NCI-H226 (cell line): ENCODE measurements at places on chromosomes 12 and 14.

DNA sequence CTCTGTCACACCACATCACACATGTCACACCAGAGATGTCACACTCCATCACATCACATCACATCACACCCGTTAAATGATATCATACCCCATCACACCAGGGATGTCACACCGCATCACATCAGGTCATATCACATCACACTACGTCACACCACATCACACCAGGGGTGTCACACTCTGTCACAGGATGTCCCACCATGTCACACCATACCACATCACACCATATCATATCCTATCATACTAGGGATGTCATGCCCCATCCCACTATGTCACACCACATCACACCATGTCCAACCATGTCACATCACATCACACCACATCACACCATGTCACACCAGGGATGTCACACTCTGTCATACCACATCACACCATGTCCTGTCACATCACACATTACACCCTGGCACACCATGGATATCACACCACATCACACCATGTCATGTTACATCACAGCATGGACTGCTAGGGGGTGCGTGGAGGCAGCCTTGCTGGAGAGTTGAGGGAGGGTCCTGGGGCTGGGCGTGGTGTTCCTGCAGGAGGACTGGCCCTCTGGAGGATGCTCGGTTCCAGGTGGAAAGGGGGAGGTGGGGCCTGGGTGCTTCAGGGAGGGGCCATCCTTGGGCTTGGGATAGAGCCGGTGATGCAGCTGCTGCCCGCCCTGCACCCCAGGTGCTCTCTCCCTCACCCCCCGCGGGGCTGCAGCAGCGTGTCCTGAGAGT is 134.6 kb downstream of the TMEM121 start:
- DNase-seq, result no peak

DNA sequence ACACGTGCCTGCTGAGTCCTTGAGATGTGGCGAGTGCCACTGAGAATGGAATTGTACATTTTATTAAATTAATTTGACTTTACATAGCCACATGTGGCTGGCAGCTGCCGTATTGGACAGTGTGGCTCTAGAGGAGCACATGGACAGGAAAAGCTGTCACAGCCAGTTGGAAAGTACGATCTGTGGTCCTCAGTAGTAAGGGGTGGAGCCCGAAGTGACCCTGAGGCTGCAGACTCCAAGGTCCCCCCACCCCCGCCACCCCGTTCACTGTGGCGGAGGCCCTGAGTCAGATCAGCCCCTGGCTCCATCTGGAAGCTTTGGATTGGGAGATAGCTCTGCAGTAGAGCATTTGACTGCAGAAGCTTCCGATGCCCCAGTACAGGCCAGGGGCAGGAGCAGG is 25.8 kb upstream of the BEGAIN start:
- DNase-seq, result no peak

DNA sequence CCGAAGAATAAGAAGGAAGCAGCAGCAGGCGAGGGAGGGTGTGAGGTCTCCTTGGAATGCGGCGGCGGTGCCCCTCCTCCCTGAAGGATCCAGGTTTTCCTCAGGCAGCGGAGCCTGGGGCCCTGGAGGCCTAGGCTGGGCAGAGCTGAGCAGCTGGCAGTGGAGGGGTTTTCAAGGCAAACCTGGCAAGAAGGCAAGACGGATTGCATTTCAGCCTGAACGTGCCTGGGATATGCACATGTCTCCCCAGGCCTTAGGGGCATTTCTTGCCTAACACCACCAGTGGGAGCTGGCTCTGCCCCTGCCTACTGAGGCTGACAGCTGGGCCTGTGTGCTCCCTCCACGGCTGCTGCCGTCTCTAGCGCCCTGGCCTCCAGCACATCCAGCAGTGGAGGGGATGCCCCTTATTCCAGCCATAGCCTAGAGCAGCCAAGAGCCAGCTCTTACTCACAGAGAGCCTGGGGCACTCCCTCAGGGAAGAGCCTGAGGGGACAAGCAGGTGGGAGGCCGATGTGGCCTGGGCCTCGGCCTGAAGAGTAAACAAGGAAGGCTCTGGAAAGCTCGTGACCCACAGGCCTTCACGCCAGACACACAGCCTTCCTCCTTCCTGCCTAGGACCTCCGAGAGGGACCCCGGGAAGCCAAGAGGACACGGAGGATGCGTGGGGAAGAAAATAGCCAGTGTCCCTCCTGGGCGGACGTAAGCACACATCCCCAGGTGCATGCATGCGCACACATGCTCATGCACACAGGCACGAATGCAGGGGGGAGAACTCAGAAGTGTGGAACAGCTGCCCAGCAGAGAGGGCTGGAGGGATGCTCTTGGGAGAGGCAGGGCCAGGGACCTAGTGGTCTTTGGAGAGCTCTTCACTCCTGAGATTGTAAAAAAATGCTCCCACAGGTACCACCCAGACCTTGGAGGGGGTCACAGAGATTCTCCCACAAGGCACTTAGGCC is 23.0 kb upstream of the EIF2B2 start:
- peak; percentile 96 for DNase-seq

DNA sequence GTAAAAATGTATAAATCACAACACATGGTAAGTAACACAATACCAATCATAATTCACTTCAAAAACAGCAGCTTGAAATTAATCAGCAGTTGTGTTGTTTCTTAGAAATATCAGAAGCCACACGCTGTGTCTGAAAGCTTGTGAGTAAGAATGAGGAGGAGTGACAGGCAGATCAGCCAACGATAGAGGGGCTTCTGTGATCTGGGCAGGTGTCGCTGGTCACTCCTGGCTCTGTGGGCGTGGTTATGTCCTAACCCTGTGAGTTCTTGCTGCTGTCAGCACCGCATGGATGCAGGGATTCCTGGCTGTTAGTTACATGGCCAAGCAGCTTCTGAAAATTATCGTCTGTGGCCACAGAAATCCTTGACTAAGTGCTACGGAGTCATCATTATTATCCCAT is 123.4 kb downstream of the SLC25A47 start:
- DNase-seq, result no peak

DNA sequence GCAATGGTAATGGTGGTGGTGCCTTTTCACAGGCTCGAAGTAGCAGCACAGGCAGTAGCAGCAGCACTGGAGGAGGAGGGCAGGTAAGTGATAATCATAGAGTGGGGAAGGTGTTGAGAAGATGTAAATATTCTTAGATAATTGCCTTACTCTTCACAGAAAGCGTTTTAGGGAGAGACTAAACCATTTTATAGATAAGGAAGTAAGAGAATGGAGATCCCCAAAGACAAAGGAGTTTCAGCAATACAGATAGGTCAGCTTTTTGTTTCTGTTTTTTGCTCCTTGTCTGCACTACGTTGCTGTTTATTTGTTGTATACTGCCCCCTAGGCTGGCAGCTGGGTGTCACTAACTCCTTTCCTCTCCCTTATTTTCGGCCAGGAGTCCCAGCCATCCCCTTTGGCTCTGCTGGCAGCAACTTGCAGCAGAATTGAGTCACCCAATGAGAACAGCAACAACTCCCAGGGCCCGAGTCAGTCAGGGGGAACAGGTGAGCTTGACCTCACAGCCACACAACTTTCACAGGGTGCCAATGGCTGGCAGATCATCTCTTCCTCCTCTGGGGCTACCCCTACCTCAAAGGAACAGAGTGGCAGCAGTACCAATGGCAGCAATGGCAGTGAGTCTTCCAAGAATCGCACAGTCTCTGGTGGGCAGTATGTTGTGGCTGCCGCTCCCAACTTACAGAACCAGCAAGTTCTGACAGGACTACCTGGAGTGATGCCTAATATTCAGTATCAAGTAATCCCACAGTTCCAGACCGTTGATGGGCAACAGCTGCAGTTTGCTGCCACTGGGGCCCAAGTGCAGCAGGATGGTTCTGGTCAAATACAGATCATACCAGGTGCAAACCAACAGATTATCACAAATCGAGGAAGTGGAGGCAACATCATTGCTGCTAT is 2.0 kb downstream of the SP1 start:
- DNase-seq, result peak; percentile 65
